ENCODE measurements at places on chromosomes 6 and 20. TPM values are rescaled to one million over a fixed set of nuclear protein-coding genes. Genes with fewer than 3 reads are reported as not detected.

FOXC1 gene
- 2.1 TPM for polyA plus RNA-seq

BNIP5 gene
- polyA plus RNA-seq, result not detected

ASIP gene
- polyA plus RNA-seq, result 0.75 TPM

SEL1L2 gene
- 10.5 TPM for polyA plus RNA-seq

GNAS-AS1 gene
- polyA plus RNA-seq, result 0.17 TPM

PRDM1 gene
- polyA plus RNA-seq, result 0.53 TPM

BACH2 gene
- polyA plus RNA-seq, result 0.23 TPM

GCNT2 gene
- polyA plus RNA-seq, result 16.3 TPM

OPRM1 gene
- not detected for polyA plus RNA-seq

MROH8 gene
- polyA plus RNA-seq, result 1.4 TPM

HCK gene
- 3.7 TPM for polyA plus RNA-seq

VGLL2 gene
- polyA plus RNA-seq, result not detected

FHL5 gene
- polyA plus RNA-seq, result 1.5 TPM

SLC52A3 gene
- 3.4 TPM for polyA plus RNA-seq

- DNase-seq, result no peak
These were observed 4.1 kb downstream of the SH3BGRL2 start for GRCh38 chr6:79635232-79635543.

DNA sequence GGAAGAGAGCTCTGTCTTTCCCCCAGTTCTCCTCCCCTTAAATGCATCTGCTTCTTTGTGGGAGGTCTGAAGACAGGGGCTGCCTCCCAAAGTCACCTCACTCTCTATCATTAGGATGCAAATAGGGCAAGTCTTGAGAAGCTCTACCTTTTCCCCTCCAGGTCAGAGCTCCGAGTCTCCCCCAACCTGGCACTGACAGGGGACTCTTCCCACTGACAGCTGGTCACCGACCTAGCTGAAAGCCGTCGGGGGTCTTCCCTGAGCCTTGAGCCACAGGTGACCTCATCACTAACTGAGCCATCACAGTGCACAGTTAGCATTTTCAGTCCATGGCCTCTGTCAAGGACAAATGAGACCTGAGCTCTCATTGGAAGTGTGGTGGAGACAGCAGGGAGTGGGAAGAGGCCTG, 386.7 kb downstream of the HACE1 start:
- DNase-seq, result no peak

- no peak for DNase-seq
These were observed 92.6 kb upstream of the SLC22A23 start for GRCh38 chr6:3549314-3549940.

DNA sequence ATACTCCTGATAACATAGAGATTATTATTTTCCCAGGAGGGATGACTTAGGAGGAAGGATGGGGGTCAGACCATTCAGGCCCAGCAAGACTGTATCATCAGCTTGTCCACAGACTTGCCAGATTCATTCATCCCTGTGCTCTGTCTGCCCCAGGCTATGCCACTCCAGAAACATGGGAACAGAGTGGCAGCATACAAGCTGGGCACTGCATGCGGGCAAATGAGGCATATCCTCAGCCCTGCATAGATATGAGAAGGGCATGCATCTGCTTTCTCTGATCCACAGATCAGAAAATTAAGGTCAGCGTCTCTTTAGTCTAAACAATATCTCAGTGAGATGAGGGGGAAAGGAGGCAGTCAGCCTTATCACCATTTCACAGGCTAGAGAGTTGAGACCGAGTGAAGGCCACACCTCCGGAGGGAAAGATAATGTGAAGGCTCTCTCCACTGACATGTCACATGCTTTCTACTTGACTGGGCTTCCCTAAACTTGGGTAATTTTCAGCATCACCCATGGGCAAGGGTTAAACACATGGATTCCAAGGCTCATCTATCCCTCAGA, 140.5 kb downstream of the TFAP2B start:
- no peak for DNase-seq

DNA sequence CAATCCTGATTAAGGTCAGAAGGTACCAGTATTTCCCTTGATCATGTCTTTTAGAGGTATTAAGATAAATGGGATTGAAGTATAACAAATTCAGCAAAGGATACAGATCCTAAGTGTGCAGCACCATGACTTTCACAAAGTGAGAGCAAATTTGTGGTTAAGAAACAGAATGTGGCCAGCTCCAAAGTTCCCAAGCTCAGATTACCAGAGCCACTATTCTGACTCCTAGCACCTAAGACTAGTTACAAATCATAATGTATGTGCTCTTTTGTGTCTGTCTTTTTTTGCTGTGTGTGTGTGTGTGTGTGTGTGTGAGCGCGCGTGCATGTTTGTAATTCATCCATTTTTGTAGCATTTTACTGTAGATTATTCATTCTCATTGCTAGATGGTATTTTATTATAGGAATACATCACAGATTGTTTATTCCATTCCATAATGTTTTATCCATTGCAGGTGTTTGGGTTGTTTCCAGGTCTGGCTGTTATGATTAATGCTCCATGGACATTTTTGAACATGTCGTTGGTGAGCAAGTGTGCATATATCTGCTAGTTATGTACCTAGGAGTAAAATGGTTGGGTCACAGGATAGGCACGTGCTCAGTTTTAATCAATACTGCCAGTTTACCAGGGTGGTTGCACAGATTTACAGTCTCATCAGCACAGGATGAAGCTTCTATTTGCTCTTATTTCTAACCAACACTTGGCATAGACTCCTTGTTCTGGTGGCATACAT, 314.0 kb upstream of the JAG1 start:
- no peak for DNase-seq

GRCh38 chr20:39195582-39196021, 233.5 kb downstream of the DHX35 start:
- no peak for DNase-seq

DNA sequence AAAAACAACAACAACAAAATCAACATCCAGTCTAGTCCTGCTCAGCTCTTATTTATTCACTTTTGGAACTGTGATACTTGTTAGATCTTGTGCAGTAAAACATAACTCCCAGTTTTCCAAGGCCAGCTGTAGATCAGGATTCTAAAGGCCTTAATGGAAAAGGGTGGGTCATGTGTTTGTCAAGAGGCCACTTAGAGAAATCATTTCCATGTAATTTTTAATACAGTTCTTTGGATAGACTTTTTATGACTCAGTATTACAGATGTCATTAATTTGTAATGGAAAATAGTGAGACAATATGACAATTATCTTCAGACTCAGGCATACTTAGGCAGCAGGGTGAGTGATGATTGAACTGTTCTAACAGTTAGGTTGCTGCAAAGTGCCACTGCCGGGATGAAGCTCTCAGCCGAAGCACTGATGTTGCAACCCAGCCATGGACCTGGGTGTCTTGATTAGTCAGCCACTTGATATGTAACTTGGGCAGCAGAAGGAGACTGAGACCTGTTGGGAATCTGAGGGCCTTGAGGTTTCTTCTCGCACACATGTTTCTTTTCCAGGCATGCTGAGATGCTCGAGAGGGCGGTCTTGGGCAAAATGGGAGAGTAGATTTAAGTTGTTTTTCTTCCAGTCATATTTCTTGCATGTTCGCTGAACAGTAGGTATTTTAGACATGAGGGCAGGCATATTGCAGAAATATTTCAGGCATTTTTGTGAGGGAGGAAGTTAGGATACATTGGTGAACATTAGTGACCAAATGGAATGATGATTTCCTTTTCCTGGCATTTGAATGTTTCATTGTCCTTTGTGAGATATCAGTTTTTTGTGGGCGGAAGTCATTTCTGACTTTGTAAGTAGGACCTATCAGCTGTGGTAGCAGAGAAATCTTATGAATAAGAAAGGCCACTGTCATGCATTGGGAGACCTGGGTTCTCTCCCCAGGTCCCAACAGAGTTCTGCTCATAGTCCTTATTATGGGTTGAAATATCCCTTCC, 52.3 kb downstream of the SLX4IP start:
- DNase-seq, result no peak

- DNase-seq, result peak; percentile 53
These were observed 365.2 kb downstream of the SYNE1 start for GRCh38 chr6:152271776-152272464.

DNA sequence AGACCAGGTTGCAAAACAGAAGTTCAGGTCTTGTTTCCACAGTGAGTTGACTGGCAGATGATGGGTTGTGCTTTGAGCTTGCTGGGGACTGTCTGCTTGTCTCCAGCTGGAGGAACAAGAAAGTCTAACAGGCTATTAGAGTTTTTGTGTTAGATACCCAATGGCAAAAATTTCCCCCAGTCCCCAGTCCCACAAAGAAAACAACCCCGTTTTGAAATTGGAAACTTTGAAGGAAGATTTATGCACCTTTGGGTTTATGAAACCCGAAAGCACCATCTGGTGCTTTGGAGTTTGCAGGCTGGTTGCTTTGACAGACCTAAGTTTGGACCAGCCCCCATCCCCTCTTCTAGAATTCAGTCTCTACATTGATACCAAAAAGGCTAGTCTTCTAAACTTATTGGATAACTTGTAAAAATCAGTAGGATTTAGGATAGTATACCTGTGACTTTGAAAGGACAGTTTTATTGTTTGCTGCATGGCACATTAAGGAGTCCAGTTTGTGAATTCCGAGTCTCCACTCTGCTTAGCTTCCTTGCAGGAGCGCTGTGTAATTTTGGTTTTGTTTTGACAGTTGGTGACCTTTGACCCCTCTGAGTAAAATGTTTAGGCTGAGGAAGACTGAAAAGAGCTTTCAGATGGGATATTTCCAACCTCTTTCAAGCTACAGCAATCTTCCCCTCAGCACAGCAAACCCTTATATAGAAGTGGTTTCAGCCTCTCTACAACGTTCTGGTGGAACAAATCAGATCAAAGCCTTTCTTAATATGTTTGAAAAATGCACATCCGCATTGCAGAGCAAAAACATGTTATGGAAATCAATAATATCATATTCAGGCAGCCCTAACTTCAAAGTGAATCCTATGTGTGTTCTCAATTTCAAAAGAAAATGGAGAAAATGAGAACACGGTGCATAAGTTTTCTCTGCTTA, 25.5 kb upstream of the PRL start:
- no peak for DNase-seq

DNA sequence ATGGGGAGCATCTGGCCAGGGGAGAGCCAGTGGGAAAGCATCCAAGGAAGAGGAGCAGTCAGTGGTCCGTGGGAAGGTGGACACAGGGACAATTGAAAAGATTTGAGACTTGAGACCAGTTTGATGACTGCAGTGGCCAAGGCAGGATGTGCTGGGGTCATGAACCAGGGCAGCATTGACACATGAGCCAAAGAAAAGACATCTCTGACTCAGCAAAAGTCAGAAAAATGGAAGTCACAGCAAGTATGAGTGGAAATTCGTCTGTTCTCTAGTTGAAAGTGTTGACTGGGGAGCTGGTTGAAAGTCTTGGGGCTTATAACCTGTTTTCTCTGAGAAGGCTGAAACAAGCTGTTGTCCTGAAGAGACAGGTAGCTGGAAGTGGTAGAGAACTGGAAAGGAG, 31.3 kb downstream of the RAB22A start:
- DNase-seq, result no peak

DNA sequence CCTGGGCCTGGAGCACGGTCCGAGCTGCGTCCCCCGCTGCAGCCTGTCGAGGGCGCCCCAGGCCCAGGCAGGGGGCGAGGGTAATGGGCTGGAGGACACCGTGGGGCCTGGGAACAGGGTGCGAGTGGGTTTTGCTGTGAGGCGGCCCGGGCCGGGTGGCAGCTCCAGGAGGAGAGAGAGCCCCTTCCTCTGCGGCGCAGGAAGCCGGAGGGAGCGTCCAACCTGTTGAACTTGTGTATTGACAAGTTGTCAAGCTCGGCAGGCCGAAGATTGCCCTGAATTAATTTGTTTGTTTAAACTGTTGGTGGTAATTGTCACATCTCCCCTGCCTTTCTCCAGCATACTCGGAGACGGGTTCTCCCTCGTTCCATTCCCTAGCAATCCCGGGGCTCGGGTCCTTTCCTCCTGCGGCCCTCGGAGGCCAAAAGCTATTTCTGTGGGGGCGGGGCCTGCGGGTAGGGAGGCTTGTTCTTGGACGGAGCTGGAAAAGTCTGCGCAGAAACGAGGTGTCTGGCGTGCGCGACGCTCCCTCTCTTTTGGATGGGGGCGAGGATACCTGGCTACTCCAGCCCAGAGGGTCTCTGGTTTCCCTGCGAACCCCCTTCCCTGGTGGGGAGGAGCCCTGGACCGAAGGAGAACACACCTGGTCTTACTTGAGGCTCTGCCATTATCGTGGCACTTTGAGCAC, 9.9 kb downstream of the NR2E1 start:
- no peak for DNase-seq

- no peak for DNase-seq
These were observed 210.4 kb upstream of the MARCKS start for GRCh38 chr6:113646701-113647100.

GRCh38 chr20:41049451-41049850, 20.8 kb downstream of the TOP1 start:
- no peak for DNase-seq

GRCh38 chr20:20271271-20271670, 96.6 kb upstream of the INSM1 start:
- DNase-seq, result no peak

DNA sequence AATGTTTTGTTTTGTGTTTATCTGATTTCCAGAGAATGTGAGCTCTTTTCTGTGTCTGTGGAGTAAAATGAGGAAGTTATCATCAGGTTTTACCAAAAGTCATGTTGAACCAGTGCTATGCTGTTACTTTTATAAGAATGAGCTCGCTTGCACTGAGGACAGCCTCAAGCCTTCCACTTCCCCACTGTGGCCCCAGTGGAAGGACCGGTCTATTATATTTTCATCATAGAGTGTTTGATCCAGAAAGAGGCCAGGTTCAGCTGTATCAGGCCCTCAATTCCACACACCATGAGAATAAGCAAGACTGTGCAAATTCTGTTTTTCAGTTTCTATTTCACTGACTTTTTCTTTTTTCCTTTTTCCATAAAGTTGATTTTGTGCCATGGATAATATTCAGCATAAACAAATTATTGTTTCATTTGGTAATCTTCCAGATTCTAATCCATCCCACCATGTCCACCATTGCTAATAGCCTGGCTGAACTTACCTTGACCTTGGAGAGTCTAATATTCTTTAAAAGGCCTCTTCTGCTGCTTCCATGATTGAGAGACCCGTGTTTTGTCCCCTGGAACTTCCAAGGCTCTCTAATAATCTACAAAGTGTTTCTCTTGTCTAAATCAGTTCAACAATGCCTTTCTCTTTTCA, 286.2 kb downstream of the THBS2 start:
- no peak for DNase-seq

GRCh38 chr20:20894753-20895152, 182.3 kb upstream of the RALGAPA2 start:
- DNase-seq, result peak; percentile 43
